CD4-positive, alpha-beta T cell treated with Interleukin-12 subunit alpha and Interleukin-12 subunit beta, for 1 hour (primary cell): ENCODE measurements at places on chromosomes 3 and 15.

DNA sequence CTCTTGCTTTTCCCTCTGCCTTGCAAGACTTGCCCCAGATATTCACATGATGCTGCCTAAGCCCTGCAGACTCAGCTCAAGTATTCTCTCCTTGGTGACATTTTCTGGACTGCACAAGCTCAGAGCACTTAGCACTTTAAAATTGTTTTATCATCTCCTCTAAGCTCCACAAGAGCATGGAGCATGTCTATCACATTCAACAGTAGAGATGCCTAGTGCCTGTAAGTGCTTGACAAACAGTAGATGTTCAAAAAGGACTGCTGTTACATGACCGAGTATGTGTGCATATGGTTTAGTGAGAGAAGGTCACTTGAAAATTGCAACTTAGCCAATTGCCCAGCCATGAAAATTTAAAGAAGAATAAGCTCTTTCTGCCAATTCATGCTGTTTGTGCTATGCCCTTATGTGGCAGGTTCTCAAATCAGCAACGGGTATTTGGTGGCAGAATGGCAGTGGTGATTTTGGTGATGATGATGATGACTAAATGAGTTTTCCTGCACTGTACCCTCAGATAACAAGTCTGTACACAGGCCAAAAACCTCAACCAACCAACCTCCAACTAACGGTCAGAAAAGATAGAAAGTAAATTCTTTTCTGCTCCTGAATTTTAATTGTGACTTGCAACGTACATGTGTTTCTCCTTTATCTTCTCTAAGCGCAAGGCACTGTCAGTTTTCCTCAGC is 647.2 kb upstream of the UBE2E2 start:
- DNase-seq = no peak

DNA sequence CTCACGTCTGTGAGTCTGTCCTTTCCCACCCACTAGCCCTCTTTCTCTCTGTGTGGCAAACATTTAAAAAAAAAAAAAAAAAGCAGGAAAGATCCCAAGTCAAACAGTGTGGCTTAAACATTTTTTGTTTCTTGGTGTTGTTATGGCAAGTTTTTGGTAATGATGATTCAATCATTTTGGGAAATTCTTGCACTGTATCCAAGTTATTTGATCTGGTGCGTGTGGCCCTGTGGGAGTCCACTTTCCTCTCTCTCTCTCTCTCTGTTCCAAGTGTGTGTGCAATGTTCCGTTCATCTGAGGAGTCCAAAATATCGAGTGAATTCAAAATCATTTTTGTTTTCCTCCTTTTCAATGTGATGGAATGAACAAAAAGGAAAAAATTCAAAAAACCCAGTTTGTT is 97.7 kb downstream of the GAP43 start:
- DNase-seq = no peak

DNA sequence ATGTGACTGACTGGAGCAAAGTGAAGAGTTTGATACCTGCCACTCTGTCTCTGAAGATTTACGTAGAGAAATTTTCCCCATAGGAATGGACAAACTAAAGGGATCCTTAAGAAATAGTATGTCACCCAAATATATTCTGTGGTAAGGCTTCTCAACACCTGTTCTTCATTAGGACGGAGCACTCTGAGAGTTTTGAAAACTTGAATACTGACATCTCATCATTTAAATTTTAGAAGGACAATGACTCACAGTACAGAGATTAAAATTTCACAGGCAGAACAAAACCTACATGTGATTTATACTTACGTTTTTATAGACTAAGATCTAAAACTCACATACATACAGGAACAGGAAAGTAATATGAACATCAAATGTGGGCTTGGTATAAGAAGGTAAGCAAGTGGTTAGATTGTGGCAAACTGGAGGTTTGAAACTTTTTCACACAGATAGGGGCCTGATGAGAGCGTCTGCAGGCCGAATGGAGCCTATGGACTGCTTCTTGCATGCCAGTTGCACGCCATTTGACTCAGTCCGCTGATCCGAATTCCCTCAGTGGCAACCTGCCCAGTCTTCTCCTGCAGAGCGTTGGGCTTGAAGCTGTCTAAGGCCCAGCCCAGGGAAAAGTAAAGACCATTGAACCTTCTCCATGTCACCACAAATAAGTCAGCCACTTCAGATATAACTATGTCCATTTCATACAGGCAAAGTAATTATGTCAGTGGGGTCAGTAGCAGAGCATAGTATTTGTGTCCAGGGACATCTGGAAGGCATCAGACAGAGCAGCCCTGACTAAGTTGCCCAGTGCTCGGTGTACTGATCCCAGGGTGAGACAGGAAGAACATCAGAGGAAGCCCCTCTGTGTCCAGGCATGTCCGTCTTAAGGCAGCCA is 45.7 kb downstream of the ZBTB38 start:
- DNase-seq = peak; percentile 51

GRCh38 chr3:128486681-128487537 is 6.1 kb downstream of the GATA2 start:
- no peak for DNase-seq

- DNase-seq = peak; percentile 13
Observed at GRCh38 chr15:85030301-85030929, 48.8 kb downstream of the PDE8A start.

DNA sequence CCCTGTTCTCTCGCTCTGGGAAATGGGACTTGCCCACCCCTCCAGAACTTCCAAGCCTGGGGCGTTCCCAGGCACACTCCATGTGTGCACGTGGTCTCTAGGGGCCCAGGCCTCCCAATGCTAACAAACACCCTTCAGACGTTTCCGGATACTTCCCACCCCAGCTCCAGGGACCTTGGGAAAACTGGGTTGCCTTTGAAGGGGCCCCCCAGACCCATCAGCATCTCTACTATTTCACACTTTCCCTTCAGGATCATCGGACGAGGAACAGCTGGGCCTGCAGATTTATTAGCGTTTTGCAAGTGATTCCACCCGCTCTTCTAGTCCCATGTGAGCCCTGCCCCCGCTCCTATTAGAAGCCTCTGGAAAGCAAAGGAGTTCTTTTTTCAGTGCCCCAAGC is 63.2 kb downstream of the MAGEF1 start:
- no peak for DNase-seq

DNA sequence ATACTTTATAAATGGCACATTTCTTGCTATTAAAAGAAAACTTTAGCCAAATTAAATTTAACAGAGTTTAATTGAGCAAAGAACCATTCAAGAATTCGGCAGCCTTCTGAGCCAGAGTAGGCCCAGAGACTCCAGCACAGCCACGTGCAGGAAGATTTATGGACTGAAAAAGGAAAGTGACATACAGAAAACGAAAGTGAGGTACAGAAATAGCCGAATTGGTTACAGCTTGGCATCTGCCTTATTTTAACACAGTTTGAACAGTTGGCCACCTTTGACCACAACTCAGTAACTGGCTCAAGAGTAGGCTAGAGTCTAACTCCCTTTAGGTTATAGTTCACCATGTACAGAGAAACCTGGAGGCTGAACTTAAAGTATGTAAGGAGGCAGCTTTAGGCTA is 17.6 kb downstream of the CFAP44 start:
- no peak for DNase-seq

GRCh38 chr3:161175506-161175905 is 45.6 kb upstream of the NMD3 start:
- DNase-seq = no peak

DNA sequence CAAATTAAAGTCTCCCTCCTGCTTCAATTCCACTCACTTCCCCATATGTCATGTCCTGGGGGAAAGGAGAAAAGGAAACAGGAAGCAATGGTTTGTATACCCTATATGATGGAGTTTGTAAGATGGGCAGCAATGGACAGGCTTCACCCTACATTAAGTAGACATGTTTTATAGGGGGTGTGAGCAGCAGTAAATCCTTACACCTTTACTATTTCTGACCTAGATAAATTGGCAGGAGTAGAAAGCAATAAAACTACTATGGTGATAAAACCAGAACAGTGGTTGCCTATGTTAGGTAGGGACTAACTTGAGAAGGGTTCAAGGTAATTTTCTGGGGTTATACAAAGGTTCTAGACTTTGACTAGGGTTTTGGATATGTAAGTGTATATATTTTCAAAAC is 301.7 kb downstream of the GBE1 start:
- DNase-seq = no peak

GRCh38 chr15:52246686-52247431 is 48.7 kb downstream of the MYO5C start:
- no peak for DNase-seq

DNA sequence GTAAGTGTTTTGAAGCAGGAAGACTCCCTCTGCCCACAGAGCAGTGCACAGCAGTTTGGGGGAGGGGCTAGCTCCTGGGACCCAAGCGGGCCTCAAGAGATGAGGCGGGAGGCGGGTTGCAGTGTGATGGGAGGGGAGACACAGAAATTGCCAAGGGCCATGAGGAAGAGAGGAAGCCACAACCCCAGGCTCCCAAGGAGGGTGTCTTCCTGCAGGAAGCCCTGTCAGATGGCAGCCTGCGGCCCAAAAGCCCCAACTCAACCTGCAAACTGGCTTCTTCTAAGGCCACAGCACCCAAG is 7.3 kb upstream of the ISLR2 start:
- DNase-seq = no peak

DNA sequence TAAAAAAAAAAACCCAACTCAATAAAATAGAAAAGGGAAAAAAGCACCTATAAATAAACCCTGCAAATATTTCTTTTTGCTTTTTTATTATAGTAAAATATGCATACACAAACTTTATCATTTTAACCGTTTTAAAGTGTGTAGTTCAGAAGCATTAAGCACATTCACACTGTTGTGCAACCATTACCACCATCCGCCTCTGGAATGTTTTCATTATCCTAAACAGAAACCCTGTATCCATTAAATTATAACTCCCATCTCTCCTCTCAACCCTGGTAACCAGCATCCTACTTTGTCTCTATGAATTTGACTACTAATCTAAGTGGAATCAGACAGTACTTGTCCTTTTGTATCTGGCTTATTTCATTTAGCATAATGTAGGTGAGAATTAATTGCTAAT is 15.0 kb downstream of the CDCP1 start:
- no peak for DNase-seq

- DNase-seq = no peak
Observed at GRCh38 chr3:64685331-64685799, 2.4 kb downstream of the ADAMTS9 start.

- DNase-seq = no peak
Observed at GRCh38 chr15:76176059-76176458, 116.3 kb downstream of the TMEM266 start.

- DNase-seq = no peak
Observed at GRCh38 chr3:78076379-78076778, 1036.5 kb downstream of the ROBO2 start.

- DNase-seq = no peak
Observed at GRCh38 chr3:13553686-13554085, 4.8 kb downstream of the FBLN2 start.

DNA sequence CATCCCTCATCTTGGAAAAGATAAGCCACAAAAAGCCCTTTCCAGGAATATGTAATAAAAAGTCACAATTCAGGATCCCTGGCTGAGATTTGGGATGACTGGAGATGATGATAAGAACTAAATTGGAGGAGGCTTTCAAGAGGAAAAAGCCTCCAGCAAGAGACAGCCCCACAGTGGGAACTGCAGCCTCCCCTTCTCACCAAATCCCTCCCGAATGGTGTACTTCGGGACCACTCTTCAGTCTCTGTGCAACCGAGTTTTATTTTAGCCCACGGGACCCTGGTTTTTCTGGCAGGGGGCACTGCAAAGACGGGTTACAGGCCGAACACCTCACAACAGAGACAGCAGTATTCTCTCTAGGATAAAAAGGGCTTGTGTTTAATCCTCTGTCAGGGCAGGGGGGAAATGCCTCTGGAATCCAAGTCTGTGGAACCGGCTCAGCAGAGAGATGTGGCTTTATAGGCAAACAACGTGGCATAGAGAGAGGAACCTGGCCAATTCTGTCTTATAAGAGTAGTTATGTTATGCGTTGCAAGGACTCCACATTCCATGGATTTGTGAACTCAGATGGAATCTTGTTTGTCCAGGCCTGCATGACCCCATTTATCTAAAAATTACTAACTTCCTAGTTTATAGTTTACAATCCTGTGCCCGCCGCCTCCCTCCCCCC is 1.2 kb upstream of the LMCD1 start:
- no peak for DNase-seq

DNA sequence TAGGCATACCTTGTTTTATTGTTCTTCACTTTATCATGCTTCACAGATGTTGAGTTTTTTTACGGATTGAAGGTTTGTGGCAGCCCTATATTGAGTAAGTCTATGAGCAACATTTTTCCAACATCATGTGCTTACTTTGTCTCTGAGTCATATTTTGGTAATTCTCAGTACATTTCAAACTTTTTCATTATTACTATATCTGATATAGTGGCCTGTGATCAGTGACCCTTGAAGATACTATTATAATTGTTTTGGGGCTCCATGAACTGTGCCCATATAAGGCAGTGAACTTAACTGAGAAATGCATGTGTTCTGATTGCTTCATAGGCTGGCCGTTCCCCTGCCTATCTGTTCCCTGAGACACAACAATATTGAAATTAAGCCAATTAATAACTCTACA is 42.8 kb upstream of the NSMCE3 start:
- DNase-seq = no peak

GRCh38 chr3:113210604-113211329 is 590 bp upstream of the BOC start:
- DNase-seq = no peak

- no peak for DNase-seq
Observed at GRCh38 chr3:55296791-55297190, 190.3 kb downstream of the WNT5A start.

DNA sequence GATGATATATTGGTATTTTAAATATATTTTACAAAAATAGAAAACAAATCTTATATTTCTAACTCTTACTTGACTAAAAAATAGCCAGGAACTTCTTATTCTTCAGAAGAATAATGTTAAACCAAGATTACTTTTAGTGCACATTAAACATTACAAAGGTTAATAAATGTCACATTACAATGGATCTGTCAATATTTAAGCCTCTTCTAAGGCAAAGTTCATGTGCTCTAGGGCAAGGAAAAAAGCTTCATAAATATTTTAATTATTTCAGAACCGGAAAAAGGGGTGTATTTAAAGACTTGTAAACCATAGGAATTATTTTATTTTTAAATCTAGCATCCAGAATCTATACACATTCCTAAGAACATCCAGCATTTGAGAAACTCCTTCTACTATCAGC is 166.9 kb upstream of the ROBO2 start:
- DNase-seq = no peak

- no peak for DNase-seq
Observed at GRCh38 chr3:178537122-178537705, 978 bp downstream of the KCNMB2 start.

GRCh38 chr3:194422188-194422587 is 23.1 kb upstream of the GP5 start:
- no peak for DNase-seq
